ENCODE measurements at places on chromosomes 12 and 14.

GRCh38 chr12:100404769-100405407, 48.0 kb downstream of the SLC17A8 start:
- no peak overlapping the region for H3K4me3 ChIP-seq
- peaks cover 6% of the 10 kb centered on the region for H3K27me3 ChIP-seq
- no peak overlapping the region for H3K27ac ChIP-seq
- no peaks in the 10 kb centered on the region for H3K36me3 ChIP-seq

- peak overlapping the region; percentile 97 for H3K27ac ChIP-seq
- peak overlapping the region; percentile 90 for H3K4me3 ChIP-seq
- peak; percentile 3 for DNase-seq
- H3K36me3 ChIP-seq, result no peaks in the 10 kb centered on the region
- peaks cover 17% of the 10 kb centered on the region for H3K4me1 ChIP-seq
- H3K27me3 ChIP-seq, result no peaks in the 10 kb centered on the region
These were observed 448.7 kb upstream of the OR4E1 start for GRCh38 chr14:22122227-22122818.

DNA sequence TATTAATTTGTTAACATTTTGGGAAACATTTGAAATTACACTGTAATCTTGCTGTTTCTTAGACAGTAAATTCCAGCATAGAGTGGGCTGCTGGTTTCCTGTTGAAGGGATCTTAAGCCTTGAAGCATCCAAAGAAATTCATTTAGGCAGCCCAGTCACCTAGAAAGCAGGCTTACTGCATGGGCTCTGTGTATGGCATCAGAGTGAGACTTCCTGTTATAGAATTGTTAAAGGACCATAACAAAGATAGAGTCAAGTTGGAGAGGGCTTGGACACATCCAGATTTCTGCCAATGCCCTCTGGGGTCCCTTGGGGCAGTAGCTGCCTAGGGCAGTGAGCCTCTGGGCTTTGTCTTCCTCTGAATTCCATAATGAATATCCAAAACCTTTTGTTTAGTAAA, 149.2 kb downstream of the DYRK2 start:
- peaks cover 4% of the 10 kb centered on the region for H3K36me3 ChIP-seq
- no peak overlapping the region for H3K4me3 ChIP-seq
- no peaks in the 10 kb centered on the region for H3K27me3 ChIP-seq
- peaks cover 40% of the 10 kb centered on the region for H3K4me1 ChIP-seq
- DNase-seq, result no peak
- no peak overlapping the region for H3K27ac ChIP-seq

DNA sequence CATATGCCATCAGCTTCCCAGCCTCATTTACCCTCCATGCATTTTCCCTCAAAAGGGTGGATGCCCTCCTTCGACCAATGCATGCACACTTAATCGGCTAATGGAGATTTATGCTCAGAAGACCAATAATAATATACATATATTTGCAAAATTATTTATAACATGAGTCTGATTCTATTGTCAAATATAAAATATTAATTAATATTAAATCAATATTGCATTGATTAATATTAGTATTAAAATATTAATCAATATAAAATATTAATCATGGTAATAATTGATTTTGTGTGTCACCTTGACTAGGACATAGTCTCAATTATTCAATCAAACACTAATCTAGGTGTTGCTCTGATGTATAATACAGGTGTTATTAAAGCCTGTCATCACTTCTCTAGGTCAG, 1282.5 kb downstream of the TMEM121 start:
- no peak overlapping the region for H3K4me3 ChIP-seq
- H3K27me3 ChIP-seq, result peaks cover 18% of the 10 kb centered on the region
- peaks cover 9% of the 10 kb centered on the region for H3K4me1 ChIP-seq
- no peak overlapping the region for H3K27ac ChIP-seq

DNA sequence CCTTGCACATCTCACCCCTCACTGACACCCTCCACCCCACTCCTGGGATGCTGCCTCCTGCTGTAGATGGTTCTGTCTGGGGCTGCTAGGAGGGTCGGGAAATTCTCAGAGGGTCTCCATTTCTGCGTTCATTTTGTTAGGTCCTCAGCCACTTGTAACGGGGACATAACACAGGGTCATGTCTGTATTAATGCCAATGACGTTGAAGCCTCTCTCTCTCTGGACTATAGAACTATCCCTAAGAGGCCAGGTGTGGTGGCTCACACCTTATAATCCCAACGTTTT, 14.6 kb downstream of the SIVA1 start:
- peaks cover 4% of the 10 kb centered on the region for H3K36me3 ChIP-seq
- peaks cover 8% of the 10 kb centered on the region for H3K4me1 ChIP-seq
- H3K4me3 ChIP-seq, result no peak overlapping the region
- H3K27ac ChIP-seq, result no peak overlapping the region
- no peak for DNase-seq

DNA sequence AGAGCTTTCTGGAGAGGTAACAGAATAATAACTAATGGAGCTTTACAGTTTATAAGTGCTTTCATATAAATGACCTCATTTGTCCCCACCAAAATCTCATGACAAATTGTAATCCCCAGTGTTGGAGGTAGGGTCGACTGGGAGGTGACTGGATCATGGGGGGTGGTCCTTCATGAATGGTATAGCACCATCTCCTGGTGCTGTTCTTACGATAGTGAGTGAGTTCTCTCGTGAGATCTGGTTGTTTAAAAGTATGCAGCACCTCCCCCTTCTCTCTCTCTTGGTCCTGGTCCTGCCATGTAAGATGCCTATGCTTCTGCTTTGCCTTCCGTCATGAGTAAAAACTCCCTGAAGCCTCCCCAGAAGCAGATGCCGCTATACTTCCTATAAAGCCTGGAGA, 423.3 kb upstream of the GARIN6 start:
- H3K4me3 ChIP-seq, result no peak overlapping the region
- no peaks in the 10 kb centered on the region for H3K27me3 ChIP-seq

- no peak overlapping the region for H3K4me3 ChIP-seq
- H3K27me3 ChIP-seq, result no peaks in the 10 kb centered on the region
- H3K27ac ChIP-seq, result no peak overlapping the region
These were observed 62.1 kb upstream of the SLC38A4 start for GRCh38 chr12:46887870-46888269.

DNA sequence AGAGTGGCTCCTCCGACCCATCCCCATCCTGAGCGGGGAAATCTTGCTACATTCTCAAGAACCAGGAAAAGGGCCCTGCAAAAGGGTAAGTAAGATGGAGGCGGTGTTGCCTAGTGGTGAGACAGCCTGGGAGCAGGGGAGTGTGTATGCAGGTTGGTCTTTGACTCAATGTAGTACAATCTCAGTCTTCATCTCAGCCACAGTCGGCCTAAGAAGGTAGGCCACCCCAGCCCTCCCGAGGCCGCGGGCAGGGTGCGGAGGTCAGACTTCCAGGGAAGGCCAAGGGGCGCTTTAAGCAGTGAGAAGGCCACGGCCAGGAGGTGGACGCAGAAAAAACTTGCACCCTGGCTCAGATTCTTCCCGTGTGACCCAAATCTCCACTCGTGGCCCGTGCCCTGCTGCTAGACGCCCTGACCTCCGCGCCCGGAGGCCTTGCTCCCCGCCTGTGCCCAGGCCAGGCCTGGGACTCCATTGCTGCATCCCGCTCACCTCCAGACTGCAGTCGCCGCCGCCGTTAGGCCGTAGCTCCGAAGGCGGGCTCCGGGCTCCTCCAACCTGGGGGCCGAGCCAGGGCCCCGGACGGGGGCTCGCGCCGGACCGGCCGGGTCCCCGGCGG, 435 bp downstream of the FOXM1 start:
- peak overlapping the region; percentile 96 for H3K27ac ChIP-seq
- H3K4me1 ChIP-seq, result peaks cover 56% of the 10 kb centered on the region
- DNase-seq, result peak; percentile 36
- peaks cover 21% of the 10 kb centered on the region for H3K36me3 ChIP-seq
- peak overlapping the region; percentile 97 for H3K4me3 ChIP-seq

GRCh38 chr12:58030566-58031279, 89.4 kb downstream of the ATP23 start:
- no peaks in the 10 kb centered on the region for H3K27me3 ChIP-seq
- H3K27ac ChIP-seq, result no peak overlapping the region
- DNase-seq, result no peak
- no peaks in the 10 kb centered on the region for H3K36me3 ChIP-seq
- no peak overlapping the region for H3K4me3 ChIP-seq

DNA sequence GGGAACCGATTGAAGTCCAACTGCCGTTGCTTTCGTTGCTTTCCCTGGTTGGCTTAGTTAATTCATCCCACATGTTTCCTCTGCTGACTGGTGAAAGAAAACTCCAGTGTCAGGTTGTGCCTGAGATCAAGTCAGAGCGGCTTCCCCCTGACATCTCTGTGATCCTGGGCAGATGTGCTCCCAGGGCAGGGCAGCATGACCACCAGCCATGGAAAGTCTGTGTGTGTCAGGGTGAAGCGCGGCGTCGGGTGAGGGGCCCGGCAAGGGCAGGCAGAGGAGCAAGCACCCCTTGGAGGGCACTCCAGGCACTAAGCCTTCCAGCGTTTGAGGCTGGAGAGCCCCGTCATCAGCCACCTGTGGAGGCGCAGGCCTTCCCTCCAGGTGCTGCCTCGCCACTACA, 54.5 kb upstream of the IGF1 start:
- peaks cover 4% of the 10 kb centered on the region for H3K4me1 ChIP-seq
- H3K27me3 ChIP-seq, result peaks cover 48% of the 10 kb centered on the region
- no peaks in the 10 kb centered on the region for H3K36me3 ChIP-seq
- H3K4me3 ChIP-seq, result no peak overlapping the region

- H3K27ac ChIP-seq, result no peak overlapping the region
- H3K36me3 ChIP-seq, result peaks cover 1% of the 10 kb centered on the region
- H3K4me1 ChIP-seq, result peaks cover 13% of the 10 kb centered on the region
- H3K4me3 ChIP-seq, result no peak overlapping the region
These were observed 38.0 kb upstream of the RIN3 start for GRCh38 chr14:92475451-92476187.

GRCh38 chr14:33716921-33717320, 234.0 kb downstream of the EGLN3 start:
- no peak for DNase-seq
- no peaks in the 10 kb centered on the region for H3K4me1 ChIP-seq
- no peak overlapping the region for H3K4me3 ChIP-seq
- H3K36me3 ChIP-seq, result no peaks in the 10 kb centered on the region
- no peak overlapping the region for H3K27ac ChIP-seq

DNA sequence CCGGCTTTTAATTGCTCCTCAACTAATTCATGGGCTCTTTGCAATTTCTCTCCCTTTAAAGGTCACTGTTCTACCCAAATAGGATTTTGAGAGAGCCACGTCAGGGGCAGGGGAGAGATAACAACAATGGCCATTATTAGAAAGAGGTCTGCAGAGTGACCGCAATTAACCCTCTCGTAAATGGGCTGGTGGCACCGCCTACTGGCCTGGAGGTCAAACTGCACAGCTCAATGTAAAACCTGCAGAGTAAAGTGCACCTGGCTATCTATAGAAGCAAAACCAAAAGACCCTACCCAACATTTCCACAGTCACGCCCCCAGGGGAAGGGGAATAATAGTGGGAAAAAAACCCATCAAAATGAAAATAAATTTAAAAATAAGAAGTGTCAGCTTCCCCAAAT, 21.6 kb upstream of the CLEC4E start:
- no peak for DNase-seq
- no peak overlapping the region for H3K4me3 ChIP-seq
- no peaks in the 10 kb centered on the region for H3K4me1 ChIP-seq
- no peak overlapping the region for H3K27ac ChIP-seq
- no peaks in the 10 kb centered on the region for H3K27me3 ChIP-seq

- no peaks in the 10 kb centered on the region for H3K36me3 ChIP-seq
- DNase-seq, result no peak
- no peak overlapping the region for H3K27ac ChIP-seq
- H3K27me3 ChIP-seq, result peaks cover 10% of the 10 kb centered on the region
- no peaks in the 10 kb centered on the region for H3K4me1 ChIP-seq
These were observed 13.1 kb upstream of the DAAM1 start for GRCh38 chr14:59175404-59175803.

DNA sequence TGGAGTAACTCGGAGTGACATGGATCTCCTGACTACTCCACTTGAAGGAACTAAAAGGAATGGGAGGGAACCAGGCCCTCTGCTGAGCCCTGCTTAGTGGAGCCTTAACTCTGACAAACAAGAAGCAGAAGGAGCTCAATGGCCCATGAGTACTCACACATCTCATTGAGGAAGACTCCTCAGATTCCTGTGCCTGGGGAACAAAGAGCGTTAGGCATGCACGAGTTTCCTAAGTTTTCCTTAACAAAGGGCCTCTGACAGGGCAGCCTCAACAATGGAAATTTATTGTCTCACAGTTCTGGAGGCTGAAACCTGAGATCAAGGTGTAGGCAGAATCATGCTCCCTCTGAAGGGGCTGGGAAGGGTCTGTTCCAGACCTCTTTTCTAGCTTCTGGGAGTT, 185.7 kb upstream of the NTF3 start:
- DNase-seq, result no peak
- H3K4me3 ChIP-seq, result no peak overlapping the region
- H3K36me3 ChIP-seq, result no peaks in the 10 kb centered on the region

DNA sequence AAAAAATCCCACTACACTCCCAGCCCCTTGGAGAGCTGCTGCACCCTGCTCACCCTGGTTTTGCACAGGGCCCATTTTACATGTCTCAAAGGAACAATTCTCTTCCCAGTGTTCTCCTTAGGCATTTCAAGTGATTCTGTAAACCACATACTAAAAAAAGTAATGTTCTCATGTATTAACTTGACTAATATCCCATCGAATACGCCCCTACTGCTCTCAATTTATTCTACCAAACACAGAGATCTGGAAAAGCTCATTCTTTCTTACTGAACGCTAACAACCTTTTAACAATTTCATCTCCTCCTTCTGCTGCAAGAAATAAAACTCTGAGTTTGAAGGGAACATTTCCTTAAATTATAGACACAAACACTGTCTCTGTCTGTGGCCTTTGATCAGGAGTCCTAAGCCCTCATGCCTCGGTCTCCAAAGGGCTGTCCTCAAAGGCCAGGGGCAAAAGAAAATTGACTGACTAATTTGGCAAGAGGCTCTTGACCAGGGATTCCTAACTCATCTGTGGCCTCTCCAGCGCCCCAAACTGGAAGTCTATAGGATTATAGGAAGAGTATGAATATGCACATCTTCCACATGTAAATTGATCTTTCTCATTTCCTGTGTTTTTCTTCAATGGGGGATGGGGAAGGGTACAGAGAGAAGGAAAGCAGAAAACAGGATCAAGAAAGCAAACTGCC, 17.1 kb upstream of the TSPAN11 start:
- H3K4me1 ChIP-seq, result no peaks in the 10 kb centered on the region
- H3K4me3 ChIP-seq, result no peak overlapping the region
- H3K36me3 ChIP-seq, result no peaks in the 10 kb centered on the region
- no peak for DNase-seq
- H3K27me3 ChIP-seq, result peaks cover 12% of the 10 kb centered on the region

DNA sequence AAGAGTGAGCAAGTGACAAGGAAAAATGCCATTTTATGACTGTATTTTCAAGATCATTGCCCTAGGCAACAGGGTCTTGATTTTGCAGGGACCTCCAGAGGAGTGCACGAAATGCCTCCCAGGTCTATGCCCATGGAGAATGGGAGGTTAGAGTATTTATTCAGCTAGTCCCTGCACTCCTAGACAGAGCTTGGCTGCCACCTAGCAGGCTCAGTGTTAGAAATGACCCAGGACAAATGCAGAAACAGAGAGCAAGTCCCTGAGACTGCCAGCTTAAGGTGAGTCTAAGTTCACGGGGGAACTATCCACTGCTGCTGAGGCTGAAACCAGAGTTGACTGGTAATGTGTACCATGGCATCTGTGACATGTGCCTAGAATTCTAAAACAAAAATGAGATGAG, 506.4 kb downstream of the MED13L start:
- peaks cover 2% of the 10 kb centered on the region for H3K36me3 ChIP-seq
- DNase-seq, result no peak
- H3K27ac ChIP-seq, result no peak overlapping the region

Measured in activated T-cell treated with anti-CD3 and anti-CD28 coated beads, Interleukin-2, amount 50 U/mL, for 72 hours (primary cell).